ENCODE measurements at places on chromosomes 4 and X.

GRCh38 chr4:120918092-120918491, 4.4 kb downstream of the PRDM5 start:
- H3K27ac ChIP-seq = no peak overlapping the region
- H3K4me3 ChIP-seq = no peak overlapping the region
- H3K27me3 ChIP-seq = no peaks in the 10 kb centered on the region
- H3K36me3 ChIP-seq = no peaks in the 10 kb centered on the region

DNA sequence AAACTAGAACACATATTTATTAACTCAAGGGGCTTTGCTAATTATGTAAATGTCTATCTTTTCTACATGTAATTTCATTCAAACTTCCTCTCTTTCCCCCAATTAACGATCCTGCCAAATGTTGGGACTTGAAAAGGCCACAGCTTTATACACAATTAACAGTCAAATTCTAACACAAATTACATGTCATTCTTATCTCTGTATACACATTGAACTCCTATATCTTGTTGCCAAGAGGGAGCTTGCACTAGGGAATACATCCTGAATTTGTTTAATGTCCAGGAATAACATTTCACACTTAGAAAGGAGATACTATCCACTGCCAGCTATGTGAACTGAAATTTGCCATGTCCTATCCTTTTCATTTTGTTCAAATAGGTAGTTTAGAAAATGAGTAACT, 38.9 kb upstream of the MAB21L2 start:
- no peaks in the 10 kb centered on the region for H3K36me3 ChIP-seq
- no peak overlapping the region for H3K27ac ChIP-seq
- no peaks in the 10 kb centered on the region for H3K4me1 ChIP-seq
- no peak for DNase-seq
- no peaks in the 10 kb centered on the region for H3K27me3 ChIP-seq

- no peaks in the 10 kb centered on the region for H3K27me3 ChIP-seq
- no peak overlapping the region for H3K4me3 ChIP-seq
- DNase-seq = no peak
- H3K27ac ChIP-seq = no peak overlapping the region
These were observed 109.4 kb upstream of the FAM9C start for GRCh38 chrX:13153796-13154195.

DNA sequence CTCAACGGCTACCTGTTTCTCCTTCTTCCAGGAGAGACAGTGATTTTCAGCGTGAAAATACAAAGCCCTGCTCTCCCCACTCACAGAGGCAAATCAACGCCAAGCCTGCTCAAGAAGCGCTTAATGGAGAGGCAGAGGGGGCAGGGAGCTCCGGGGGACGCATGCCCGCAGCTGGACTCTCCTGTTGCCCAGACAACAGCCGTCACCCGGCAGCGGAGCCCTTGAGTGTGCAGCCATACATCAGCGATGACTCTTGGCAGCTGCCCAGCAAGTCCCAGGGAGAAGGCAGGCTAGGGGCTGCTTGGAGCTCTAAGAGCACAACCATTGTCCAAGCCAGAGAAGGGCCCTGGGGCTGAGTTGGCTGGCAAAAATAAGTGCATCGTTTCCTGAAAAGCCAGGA, 71.0 kb upstream of the AFAP1 start:
- DNase-seq = no peak
- no peaks in the 10 kb centered on the region for H3K27me3 ChIP-seq
- H3K36me3 ChIP-seq = no peaks in the 10 kb centered on the region
- no peak overlapping the region for H3K4me3 ChIP-seq
- H3K27ac ChIP-seq = no peak overlapping the region
- peaks cover 6% of the 10 kb centered on the region for H3K4me1 ChIP-seq

DNA sequence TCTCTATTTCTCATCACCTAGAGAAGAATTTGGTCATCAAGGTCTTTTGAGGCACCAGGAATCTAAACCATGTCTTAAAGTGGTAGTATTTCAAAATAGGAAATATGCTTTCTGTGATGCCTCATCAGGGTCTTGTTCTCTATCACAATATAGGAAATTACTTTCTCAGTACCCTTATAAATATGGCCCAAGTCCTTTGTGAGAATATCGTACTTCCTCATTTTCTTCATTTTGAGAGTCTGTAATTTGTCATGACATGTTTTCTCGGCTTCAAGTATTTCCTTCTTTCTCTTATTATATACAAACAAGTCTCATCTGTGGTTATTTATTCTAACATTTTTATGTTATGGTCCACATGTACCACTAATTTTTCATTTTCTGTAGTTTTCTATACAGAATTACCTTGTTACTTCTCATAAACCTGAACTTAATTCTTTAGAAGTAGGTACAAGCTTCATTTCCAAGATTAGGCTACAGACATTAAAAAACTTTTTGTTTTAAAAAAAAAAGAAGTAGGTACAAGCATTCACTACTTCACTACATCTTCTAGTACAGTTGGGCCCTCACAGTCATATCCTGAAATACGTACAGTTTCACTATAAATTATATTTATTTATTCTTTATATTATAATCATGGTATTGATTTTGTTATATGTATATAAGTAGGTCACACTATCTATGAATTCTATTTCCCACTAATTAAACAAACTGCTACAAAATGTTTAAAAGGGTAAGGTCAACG, 54.4 kb downstream of the KLHL13 start:
- H3K36me3 ChIP-seq = no peaks in the 10 kb centered on the region
- no peak overlapping the region for H3K4me3 ChIP-seq
- DNase-seq = no peak
- no peaks in the 10 kb centered on the region for H3K27me3 ChIP-seq

GRCh38 chrX:151899622-151900021, 13.1 kb upstream of the MAGEA4 start:
- no peaks in the 10 kb centered on the region for H3K27me3 ChIP-seq
- no peak for DNase-seq

DNA sequence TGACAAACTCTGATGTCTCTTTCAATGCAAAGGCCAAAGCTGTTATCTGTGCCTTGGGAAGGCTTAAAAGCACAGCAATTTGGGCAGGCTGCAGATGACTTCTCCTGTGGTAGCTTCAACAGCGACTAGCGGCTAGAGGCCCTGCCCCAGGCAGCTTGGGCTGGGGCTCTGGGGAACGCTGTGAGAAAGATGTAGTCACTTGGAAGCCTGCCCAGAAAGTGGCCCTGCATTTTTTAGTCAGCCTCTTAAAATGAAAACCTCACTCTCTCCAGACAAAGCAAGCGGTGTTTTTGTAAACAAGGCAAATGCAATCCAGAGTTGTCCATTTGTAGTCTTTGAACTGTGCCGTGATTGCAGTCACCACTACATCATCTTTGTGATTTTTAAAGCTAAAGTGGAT, 27.5 kb downstream of the PCYT1B start:
- no peaks in the 10 kb centered on the region for H3K36me3 ChIP-seq
- no peak overlapping the region for H3K4me3 ChIP-seq
- H3K4me1 ChIP-seq = no peaks in the 10 kb centered on the region
- peak; percentile 10 for DNase-seq
- no peak overlapping the region for H3K27ac ChIP-seq

DNA sequence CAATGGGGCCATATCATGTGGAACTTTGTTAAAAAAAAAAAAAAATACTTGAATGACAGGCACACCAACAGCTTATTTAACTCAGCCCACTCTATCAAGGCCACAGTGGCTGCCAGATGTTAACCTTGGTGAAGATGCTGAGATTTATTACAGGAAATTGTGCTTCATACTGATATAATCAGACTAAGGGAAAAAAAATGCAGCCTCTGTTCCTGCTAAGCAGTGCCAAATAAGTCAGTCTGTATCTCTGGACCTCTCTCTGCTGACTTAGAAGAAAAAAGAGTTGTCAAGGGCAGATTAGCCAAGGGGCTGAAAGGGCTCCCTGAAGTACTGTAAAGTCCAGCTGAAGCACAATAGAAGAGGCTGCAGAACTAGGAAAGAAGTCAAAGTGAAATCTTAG, 677.7 kb upstream of the HTR2C start:
- no peak overlapping the region for H3K4me3 ChIP-seq
- H3K27ac ChIP-seq = no peak overlapping the region

DNA sequence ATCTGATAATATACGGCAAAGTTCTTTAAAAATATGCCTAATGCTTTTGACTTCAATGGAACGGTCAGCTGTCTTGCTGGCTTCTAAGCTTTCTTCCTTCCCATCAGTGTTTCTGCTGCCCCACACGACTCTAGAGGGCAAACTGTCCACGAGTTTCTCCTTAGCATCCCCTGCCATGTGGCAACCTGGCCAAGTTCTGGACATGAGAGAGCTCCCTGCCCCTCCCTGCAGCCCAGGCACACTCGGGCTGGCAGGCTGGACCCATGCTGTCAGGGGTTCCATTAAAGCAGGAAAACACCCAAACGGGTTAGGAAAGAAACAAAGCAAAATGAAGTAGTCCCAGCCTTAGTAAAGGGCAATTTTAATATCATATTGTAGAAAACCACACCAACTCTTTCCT, 38.8 kb downstream of the KDR start:
- no peak overlapping the region for H3K4me3 ChIP-seq
- peaks cover 89% of the 10 kb centered on the region for H3K36me3 ChIP-seq
- no peaks in the 10 kb centered on the region for H3K27me3 ChIP-seq
- no peak overlapping the region for H3K27ac ChIP-seq
- no peak for DNase-seq

All from heart right ventricle (tissue), 16 donors.